Right renal cortex interstitium (tissue), 3 donors: ENCODE measurements at places on chromosomes 4 and X. TPM values are rescaled to one million over a fixed set of nuclear protein-coding genes. Genes with fewer than 3 reads are reported as not detected.

UCHL1 gene
- polyA plus RNA-seq = 103 TPM

PDE6B gene
- polyA plus RNA-seq = 30.5 TPM

ATOH1 gene
- polyA plus RNA-seq = not detected

CDX4 gene
- polyA plus RNA-seq = not detected

LINC00632 gene
- polyA plus RNA-seq = 5.4 TPM

TLR1 gene
- polyA plus RNA-seq = 5.7 TPM

CNGA1 gene
- polyA plus RNA-seq = 6.5 TPM

QRFPR gene
- polyA plus RNA-seq = 0.97 TPM

BANK1 gene
- polyA plus RNA-seq = 4.2 TPM

BEND2 gene
- 0.03 TPM for polyA plus RNA-seq
